ENCODE measurements at places on chromosomes 3 and 15. TPM values are rescaled to one million over a fixed set of nuclear protein-coding genes. Genes with fewer than 3 reads are reported as not detected.
A peak's percentile ranks its signal among the peaks of the same experiment; 100 is the strongest.

DNA sequence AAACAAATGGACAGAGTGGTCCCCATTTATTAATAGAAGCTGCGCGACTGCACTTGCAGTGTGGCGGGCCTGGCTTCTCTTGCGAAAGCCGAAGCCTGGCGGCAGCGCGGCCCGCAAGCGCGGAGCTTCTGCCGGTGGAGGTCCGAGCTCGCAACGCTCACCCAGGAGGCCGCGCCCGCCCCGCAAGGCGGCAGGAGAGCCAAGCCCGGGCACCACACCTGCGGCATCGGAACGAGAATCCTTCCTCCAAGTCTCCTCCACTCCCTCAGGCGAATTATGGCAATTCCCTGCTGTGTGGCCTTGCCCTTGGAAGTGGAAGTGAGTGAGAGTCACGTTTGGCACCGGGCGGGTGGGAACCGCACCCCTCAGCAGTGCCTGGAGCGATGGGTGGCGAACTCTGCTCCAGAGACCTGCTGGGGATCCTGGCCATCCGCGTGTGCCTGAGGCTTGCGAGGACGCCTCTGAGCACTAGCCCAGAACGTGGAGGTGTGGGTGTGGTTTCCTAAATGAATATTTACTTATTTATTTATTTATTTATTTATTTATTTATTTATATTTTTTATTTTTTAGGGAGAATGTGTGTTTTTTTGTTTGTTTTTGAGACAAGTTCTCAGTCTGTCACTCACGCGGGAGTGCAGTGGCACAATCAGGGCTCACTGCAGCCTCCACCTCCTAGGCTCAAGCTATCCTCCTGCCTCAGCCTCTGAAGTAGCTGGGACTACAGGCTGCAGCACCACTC is 133.7 kb upstream of the UBE2E1 start:
- no peak for DNase-seq

STRC gene
- total RNA-seq = 0.89 TPM

- DNase-seq = no peak
Measured at GRCh38 chr3:189298469-189299375, 127.0 kb downstream of the TPRG1 start.

DNA sequence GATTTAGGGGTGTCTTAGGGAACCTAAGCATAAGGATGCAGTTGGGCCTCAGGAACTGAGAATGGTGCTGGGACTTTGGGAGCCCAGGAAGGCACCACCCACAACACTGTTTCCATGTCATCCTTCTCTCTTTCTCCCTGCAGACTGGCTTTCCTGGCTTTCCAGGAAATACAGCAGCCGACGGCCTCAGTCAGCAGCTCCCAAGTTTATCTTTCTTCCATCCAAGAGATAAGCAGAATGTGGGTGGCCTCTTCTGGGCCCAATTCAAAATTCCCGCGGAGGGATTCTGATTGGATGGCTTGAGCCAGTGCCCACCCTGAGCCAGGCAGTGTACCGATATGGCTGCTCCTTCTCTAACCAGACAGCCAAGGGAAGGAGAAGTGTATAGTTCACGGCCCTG is 4.5 kb upstream of the CLN6 start:
- no peak for DNase-seq

DNA sequence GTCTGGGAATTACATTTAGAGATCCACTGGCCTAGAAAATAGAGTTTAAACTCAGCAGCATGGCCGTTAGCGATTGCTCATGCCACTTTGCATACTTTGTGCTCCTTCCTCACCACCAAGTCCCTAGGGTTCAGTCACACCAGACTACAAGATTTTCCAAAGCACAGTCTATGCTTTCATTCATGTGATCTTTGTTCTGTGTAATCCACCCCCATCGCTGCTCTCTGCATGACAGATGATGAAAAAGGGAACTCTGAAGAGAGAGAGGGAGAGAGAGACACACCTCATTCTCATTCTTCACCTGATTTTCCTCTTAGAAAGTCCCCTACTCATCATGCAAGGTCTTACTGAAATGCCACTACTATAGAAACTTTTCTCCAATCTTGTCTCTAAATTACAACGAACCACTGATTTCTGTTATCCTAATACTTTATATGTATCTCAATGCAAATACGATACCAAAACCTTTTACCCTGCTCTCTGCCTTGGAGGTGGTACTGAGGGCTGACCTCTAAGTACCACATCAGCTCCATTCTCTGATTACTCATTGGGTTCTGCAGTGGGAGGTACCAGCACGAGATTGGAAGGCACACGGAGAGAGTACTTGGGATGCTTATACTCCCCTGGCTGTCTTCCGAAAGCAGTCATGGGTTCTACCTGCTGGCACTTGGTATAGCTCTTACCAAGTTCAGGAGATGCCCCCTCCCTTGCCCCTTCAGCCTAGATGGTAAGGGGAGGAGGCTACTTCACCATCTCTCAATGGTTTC is 1.1 kb upstream of the PARP15 start:
- DNase-seq = no peak

DNA sequence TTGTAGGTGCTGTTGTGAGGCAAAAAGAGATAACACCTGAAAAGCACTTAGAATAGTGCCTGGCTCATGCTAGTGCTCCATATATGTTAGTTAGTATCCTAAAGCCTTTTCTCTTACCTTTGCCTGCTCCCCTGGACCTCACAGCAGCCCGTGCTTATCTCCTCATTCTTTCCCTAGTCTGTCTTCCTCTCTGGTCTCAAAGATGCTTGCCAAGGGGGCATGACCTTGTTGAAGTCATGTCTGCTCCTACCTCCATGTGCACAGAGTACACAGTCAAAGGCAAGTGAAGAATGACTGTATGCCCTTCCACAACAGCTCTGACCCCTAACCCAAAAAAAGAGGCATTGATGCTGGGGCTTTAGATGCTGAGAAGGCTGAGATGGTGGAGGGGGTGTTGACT is 722 bp upstream of the CYP8B1 start:
- no peak for DNase-seq

GRCh38 chr3:42502429-42503250 is at the start of gene VIPR1:
VIPR1 (plus strand) TSS chr3:42502643; CDS start chr3:42502736, 93 bp downstream.
- DNase-seq = peak; percentile 77

GRCh38 chr3:55686426-55687254 is 199.5 kb upstream of the WNT5A start:
- no peak for DNase-seq

DNA sequence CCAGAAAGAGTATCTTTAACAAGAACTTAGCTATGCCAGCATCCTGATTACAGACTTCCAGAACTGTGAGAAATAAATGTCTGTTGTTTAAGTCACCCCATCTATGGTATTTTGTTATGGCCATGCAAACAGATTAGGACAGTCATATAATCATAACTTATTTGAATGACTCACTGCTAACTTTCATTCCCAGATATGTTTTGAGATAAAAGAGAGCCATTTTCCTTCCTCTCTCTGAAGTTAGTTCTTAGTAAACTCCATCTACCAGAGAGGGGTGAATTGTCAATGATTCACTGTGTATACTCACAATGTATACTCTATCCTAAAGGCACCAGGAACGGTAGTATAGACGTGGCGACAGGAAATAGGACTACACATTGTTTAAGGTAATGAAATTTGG is 179.4 kb upstream of the DPH6 start:
- no peak for DNase-seq

DNA sequence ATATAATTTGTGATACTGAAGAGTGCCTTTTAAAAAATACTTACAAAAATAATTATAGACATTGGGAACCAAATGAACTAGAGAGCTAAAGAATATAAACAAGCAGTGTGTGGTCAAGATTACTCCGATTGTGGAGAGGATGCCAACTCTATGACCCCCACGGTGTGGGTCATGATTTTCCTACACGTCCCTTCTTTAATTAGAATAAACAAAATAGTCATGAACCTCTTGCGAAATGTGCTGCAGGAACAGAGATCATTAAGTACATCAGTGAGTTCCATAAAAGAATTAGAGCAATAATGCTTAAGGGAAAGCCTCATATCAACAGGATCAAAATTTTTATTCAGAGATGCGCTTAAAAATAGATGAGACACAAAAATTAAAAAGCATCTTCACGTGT is 476.6 kb upstream of the ROBO1 start:
- DNase-seq = peak; percentile 57

DNA sequence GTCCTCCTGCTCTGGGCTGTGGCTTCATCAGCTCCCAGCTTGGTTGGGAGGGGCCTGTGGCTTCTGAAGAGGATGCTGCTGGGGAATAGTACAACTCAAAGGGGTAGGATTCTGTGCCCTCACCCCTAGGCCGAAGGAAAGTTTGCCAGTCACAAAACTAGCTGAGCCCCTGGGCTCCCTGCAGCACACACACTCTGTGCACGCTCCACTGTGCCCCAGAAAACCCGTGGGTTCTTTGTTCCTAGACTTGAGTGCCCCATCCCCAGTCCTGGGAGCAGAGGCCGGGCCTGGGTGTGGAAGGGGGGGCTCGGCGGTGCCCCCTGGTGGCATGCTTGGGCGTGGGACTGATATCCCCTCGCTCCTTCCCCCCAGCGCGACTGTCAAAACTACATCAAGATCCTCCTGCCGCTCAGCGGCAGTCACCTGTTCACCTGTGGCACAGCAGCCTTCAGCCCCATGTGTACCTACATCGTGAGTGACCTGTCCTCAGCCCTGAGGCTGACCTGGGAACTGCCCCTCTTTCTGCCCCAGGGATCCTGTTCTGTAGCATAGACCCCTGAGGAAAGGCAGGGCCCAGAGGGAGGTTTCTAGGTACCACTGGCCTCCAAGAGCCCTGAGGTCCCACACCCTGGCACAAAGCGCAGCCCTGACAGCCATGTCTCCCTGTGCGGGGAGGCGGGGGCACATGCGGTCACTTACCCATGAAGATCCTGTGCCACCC is 14.2 kb downstream of the CIB1 start:
- DNase-seq = no peak

All from sciatic nerve (tissue), 2 donors.